ENCODE measurements at places on chromosomes 7 and 10.

- DNase-seq = no peak
These were observed 76.4 kb downstream of the CALN1 start for GRCh38 chr7:72335561-72336381.

DNA sequence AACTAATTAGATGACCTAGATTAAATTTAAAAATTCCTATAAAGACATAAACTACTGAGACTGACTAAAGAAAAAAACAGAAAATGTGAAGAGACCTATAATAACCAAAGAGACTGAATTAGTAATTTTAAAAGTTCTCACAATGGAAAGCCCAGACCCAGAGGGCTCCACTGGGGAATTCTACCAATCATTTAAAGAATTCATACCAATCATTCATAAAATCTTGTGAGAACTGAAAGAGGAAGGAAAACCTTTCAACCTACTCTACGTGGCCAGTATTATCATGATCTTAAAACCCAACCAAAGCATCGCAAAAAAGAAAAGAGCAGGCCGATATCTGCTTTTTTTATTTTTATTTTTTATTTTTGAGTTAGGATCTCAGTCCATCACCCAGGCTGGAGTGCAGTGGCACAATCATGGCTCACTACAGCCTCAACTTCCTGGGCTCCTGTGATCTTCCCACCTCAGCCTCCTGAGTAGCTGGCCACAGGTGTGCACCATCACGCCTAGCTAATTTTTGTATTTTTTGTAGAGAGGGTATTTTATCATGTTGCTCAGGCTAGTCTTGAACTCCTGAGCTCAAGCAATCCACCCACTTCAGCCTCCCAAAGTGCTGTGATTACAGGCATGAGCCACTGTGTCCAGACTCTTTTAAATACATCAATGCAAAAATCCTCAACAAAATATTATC, 48.6 kb downstream of the DGKI start:
- DNase-seq = no peak

DNA sequence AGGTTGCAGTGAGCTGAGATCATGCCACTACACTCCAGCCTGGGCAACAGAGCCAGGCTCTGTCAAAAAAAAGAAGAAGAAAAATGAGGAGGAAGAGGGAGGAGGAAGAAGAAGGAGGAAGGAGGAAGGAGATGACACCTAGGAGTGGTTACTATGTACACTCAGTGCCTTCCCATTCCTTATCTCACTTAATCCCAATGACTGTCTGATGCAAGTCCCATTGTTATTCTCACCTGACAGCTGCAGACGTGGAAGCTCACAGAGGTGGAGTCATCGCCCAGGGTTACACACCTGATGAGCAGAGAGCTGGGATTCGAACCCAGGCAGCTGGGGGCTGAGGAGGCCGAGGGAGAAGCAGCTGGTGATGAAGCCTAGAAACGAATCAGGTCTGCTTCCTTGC, 258.8 kb downstream of the SNX10 start:
- DNase-seq = no peak

DNA sequence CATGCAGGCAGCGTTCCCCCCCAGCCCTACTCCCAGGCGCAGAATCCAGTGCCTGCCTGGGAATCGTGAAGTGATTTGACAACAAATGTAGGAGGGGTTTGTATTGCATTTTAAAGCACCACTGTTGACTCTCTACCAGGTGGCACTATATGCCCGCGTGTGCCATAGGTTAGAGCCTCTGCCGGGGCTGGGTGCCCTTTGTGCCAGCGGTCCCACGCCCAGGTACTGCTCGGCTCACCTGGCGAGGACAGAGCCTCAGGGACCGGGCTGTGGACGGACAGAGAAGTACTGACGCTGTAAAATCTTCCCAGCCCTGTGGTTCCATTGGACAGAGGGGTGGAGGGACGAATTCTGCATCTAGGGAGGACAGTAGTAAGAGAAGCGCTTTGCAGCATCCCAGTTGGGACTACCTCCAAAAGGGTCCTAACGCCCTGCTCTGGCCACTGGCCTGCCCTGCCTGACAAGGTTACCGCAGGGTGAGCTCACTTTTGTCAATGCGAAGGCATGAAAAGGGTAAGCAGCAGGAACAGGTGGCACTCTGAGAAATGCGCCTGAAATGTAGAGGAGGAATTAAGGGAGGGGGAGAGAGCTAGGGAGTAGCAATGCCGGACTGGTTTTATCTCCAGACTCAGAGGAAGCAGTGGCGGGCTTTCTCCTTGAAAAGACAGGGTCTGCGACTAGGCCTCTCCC, 788 bp upstream of the CACNA2D1 start:
- no peak for DNase-seq

GRCh38 chr7:12896316-12896715, 208.9 kb downstream of the ARL4A start:
- no peak for DNase-seq

- no peak for DNase-seq
These were observed 2.7 kb downstream of the WASL start for GRCh38 chr7:123746055-123746454.

- peak; percentile 91 for DNase-seq
These were observed 11.5 kb downstream of the PMS2 start for GRCh38 chr7:5997210-5997808.

- DNase-seq = peak; percentile 83
These were observed 4.6 kb downstream of the USP54 start for GRCh38 chr10:73586583-73586984.

DNA sequence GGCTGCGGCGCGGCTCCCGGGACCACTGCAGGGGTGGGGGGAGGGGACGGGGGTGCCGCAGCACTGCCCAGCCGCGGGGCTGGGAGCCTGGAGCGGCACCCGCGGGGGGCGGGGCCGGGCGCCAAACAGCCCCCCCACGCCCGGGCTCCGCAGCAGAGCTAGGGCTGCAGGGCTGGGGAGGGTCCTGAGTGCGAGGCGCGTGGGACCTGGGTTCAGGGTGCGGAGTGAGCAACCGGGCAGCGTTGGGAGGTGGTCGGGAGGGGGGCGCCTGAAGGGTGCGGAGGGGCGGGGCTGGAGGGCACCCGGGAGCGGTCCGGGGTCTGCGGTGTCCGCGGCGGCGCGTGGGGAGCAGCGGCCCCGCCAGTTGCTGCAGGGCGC, 528 bp downstream of the CAMK2G start:
- no peak for DNase-seq

GRCh38 chr7:41148521-41148951, 554.4 kb downstream of the INHBA start:
- DNase-seq = peak; percentile 68

DNA sequence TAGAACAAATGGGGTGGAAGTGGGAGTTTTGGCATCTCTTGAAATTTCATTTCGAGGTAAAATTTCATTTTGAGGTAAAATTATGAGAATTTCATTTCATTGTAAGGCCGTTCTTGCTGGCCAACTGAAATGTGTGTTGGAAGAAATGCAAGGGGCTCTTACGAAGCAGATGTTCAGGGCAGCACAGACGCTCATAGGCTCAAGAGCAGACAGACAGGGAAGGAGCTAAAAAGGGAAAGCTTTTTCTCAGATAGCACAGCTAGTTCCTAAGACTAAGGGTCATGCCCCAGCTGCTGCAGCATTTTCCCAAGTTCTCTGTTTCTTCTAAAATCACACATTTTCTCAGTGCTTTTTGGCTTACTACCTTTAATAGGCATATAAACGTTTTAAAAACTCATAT, 65.1 kb upstream of the SFMBT2 start:
- no peak for DNase-seq

DNA sequence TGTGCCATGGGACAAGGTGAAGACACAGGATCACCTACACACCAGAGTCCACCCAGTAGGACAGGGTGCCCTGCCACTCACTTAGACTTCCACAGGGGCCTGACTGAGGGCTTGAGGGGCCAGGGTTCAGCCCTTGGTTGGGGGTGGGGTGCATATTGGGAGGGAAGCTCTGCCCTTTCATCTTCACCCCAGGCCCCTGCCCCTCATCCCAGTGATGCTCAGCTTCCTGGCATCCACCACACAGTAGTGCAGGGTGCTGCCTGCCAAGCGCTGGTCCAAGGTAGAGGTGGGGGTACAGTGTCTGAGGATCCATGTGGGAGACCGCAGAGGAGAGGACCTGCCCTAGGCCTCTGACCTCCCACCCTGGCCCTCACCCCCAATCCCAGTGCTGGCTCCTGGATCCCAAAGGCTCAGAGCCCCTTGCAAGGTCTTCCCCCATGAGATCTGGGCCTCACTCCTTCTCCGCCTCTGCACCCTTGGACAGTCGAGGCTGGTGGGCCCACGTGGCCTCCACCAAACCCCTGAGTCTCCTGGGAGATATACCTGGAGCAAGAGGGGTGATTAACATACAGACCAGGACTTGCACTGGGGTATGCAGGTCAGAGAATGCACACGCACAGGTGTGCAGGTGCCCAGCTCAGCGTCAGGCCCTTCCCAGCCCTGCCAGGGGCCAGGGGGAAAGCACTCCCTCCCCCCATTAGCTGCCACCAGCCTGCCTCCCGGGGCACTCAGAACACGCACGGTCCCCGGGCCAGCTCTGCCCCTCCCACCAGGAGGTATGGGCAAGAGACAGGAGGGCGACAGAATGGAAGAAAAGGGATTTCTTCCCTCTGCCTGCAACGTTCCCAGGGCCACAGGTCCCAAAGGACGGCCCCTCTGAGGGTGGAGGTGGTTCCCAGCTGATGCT, 8.6 kb upstream of the IRF5 start:
- no peak for DNase-seq

- DNase-seq = no peak
These were observed 9.2 kb downstream of the LHPP start for GRCh38 chr10:124470544-124471434.

DNA sequence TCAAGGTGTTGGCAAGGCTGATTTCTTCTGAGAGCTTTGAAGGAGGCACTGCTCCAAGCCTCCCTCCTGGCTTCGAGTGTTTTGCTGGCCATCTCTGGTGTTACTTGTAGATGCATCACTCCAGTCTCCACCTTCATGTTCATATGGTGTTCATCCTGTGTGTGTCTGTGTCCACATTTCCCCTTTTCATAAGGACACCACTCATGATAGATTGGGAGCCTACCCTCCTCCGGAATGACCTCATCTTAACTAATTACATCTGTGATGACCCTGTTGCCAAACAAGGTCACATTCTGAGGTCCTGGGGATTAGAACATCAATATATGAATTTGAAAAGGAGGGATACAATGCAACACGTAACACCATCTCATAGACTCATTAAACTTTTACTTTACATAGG, 119.0 kb downstream of the CREB5 start:
- DNase-seq = no peak

- DNase-seq = no peak
These were observed 82.8 kb upstream of the TRIM24 start for GRCh38 chr7:138377306-138377705.

GRCh38 chr10:78176320-78177317, 143.0 kb downstream of the RPS24 start:
- DNase-seq = no peak

GRCh38 chr7:32941681-32942414, 15.4 kb upstream of the FKBP9 start:
- no peak for DNase-seq

DNA sequence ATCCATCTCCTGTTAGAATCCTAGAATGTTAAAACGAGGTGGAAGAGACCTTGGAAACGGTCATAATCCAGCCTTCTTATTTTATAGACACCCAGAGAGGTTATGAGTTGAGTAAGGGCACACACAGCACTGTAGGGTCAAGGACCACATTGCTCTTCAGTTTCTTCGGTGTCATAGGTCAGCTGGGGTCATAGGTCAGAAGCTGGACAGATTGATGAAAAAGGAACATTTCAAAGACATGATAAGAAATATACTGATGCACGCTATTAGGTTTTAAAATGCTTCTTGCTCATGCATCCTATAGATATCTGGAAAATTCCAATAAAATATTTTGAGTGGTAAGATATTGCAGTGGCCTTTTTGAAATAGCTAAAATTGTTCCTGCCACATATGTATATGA, 60.0 kb upstream of the BMS1 start:
- DNase-seq = no peak

DNA sequence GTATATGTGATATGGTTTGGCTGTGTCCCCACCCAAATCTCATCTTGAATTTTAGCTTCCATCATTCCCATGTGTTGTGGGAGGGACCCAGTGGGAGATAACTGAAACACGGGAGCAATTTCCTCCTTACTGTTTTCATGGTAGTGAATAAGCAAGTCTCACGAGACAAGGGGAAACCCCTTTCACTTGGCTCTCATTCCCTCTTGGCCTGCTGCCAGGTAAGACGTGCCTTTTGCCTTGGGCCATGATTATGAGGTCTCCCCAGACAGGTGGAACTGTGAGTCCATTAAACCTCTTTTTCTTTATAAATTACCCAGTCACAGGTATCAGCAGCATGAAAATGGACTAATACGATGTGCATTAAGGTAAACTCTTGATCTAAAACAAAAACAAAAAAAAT, 357.1 kb upstream of the AOAH start:
- no peak for DNase-seq

DNA sequence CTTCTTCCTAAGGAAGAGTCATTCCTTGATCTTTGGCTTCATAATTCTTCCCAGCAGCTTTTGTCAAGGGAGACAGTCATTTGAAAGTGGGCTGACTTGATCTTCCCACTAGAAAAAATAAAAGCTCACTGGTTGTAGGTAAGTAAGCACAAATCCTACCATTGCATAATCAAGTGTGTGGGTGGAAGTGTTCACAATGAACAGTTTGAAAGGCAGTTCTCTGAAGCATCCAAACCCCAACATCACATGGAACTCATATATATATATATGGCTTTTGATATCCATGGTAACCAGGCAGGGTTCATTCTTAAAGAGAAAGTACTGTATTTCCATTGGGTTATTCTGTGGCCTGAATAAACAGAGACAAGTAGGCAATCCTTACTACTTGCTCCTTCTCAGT, 51.6 kb downstream of the ARMH3 start:
- DNase-seq = peak; percentile 64

DNA sequence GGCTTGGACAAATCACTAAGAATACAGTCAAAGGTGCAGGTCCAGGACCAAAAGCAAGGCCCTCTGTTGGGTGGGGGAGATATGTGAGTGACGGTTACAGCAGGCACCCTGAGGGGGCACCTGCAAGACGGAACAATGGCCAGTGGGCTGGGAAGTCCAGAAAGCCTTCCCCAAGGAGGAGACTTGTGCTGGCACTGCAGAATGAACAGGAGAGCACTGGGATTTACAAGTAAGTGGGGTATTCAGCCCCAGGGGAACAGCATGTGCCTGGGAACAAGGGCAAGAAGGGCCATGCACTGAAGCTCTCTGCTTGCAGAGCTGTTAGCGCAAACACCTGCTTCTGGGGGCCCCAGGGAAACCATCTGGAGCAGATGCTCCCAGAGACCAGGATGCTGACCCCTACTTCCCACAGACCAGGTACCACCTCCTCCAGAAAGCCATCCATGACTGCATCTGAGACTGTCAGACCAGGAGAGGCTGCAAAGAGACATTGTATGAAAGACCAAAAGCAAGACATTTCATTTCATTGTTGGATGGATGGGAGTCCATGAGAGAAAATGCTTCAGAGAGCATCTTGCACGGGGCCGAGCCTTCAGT, 24.6 kb upstream of the ZMIZ1 start:
- no peak for DNase-seq
